ENCODE measurements at places on chromosomes 6 and 20.

- DNase-seq = peak; percentile 71
Observed at GRCh38 chr6:89999154-89999553, 104.9 kb downstream of the GJA10 start.

DNA sequence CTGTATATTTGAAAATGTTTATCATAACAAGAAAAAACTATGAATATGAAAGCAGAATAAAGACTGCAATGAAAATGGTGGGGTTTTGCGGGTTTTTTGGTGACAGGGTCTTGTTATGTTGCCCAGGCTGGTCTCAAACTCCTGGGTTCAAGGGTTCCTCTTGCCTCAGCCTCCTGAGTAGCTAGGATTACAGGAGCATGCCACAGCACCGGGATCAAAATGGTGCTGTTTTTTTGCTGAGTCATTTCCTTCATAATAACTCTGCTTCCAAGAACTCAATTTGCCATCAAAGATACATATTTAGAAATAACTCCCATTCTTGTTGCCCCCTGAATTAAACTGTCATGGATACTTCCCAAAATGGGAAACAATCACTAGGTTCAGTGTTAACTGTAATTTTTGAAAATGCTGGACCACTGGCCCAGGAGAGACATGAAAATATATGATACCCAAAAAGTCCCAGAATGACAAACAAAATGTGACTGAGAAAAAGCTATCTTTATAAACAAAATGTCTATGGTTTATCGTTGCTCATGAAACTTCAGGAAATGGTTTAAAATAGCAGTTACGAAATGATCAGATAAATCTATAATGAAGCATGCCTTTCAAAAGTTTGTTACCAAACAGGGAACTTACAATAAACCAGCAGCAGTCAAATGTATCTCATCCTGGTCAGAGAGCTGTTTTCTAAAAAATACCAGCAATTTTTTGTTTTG, 32.2 kb downstream of the ILRUN start:
- DNase-seq = peak; percentile 63

GRCh38 chr6:141963543-141964295, 169.0 kb upstream of the GJE1 start:
- peak; percentile 43 for DNase-seq

GRCh38 chr20:10022625-10023024, 12.2 kb upstream of the ANKEF1 start:
- DNase-seq = no peak

DNA sequence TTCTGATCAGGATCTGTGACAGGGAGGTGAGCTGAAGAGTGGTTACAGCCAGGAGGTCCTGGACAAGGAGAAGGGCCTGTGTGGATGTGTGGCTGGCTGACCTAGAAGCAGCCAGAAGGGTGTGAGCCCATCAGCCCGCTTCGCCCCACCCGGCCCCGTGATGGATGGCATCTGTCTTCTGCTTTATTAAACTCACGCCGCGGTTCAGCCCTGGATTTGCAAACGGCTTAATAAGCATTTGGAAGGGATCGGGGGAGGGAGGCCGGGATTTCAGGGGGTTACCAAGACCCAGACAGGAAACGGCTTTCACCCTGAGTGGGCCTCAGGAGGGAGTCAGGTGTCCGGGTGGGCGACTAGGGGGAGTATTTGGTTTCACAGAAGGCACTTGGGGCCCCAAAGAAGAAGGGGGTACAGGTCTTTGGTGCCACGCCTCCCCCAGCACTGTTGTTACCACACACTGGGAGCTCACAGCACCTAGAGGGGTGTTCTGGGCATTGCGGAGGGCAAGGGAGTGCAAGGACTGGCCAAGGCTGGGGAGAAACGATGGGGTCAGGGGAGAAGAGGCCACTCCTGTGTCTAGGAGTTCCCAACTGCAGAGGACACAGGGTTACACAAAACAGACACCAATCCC, 53.8 kb upstream of the FOXP4 start:
- no peak for DNase-seq
